ENCODE measurements at places on chromosomes 11 and 22.

GRCh38 chr22:28021116-28021997, 102.3 kb upstream of the PITPNB start:
- no peak for DNase-seq

DNA sequence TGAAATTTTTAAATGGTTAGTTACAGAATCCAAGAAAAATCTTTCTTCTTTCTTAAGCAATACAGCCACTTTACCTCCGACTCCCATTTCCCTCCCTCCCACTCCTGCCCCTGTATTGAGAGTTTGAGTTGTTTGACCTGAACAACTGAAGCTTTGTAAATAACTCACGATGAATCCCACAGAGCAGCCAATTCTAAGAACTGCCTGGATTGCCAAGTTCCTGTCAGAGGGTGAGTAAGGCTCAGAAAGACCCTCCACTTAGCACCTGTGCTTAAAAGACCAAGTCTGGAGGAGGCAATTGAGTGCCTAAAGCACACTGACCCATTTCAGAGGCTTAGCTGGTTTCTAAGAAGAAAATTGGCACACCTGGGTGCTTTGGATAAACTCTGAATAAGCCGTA, 158.5 kb downstream of the MSANTD4 start:
- DNase-seq, result no peak

- no peak for DNase-seq
These were observed 137.3 kb upstream of the KIRREL3 start for GRCh38 chr11:127137771-127138280.

GRCh38 chr11:1235306-1235900, 12.5 kb downstream of the MUC5B start:
- no peak for DNase-seq

GRCh38 chr22:19035474-19036228, 86.6 kb downstream of the DGCR2 start:
- DNase-seq, result no peak

Measured in suppressor macrophage treated with lipopolysaccharide for 4 hours (primary cell).